ENCODE measurements at places on chromosomes 7 and 10. TPM values are rescaled to one million over a fixed set of nuclear protein-coding genes. Genes with fewer than 3 reads are reported as not detected.

GRCh38 chr10:2048337-2048973 is 311.1 kb upstream of the ADARB2 start:
- DNase-seq = no peak

DNA sequence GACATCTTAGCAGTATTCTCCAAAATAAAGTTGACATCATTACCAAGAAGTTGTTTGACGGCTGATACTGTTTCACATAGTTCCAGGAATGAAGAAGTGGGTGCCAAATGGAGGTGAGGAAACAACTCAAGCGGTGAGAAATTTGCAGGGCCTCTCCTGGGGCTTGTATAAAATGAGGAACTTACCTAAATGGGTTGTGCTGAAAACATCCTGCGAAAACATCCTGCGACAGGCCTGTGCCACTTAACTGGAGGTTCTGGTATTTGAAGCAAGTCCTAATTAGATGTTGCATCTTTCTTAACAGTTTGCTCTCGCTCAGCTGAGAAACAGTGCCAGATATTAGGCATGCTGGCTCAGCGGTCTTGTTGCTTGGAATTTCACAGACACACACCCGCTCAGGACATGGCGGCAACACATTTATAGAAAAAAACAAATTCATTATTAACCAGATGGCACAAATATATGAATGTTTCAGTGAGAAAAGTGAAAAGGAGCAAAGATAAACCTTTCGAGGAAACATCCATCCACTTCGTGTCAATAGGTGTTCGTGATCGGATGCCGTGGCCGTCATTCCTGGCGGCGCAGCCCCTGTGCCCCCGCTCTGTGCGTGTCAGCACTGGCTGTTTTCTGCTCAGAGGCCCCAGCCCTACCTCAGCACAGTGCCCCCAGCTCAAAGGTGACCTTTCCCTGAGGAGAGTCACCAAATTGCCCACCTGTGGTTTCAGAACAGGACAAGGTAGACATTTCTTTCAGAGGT is 48.1 kb downstream of the CDC123 start:
- DNase-seq = no peak

- peak; percentile 79 for DNase-seq
Measured at GRCh38 chr7:44309271-44310091, 15.9 kb downstream of the CAMK2B start.

DNA sequence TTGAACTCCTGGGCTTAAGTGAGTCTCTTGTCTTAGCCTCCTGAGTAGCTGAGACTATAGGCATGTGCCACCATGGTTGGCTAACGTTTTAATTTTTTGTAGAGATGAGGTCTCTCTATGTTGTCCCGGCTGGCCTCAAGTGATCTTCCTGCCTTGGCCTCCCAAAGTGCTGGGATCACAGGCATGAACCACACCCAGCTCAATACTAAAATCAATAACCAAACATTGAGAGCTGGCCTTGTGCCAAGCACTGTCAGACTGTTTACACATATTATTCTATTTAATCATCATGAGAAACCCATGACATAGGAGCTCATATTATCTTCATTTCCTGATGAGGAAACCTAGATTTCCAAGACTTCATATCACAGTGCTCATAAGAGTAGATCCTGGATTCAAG is 251.2 kb downstream of the BAMBI start:
- DNase-seq = no peak

- DNase-seq = no peak
Measured at GRCh38 chr10:44966816-44967509, 7.4 kb downstream of the RASSF4 start.

DNA sequence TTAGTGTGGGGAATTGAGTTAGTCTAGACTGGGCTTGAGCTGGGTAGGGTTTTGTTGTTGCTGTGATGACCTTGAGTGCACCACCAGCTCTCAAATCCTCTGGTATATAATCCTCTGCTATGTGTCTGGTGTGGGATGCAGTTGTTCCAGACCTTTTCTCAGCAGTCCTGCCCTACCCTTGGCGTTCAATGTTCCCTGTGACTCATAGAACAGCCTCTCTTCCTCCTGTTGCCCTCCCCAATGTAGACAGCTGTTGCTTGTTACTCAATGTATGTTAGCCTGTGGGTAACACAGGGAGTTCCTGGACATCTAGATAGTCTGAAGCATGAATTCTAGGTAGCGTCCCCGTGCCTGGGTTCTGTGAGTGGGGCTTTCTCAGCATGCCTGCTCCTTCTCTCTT is 19.8 kb downstream of the ACBD7 start:
- no peak for DNase-seq

GRCh38 chr10:132809232-132810140 is 23.5 kb upstream of the NKX6-2 start:
- no peak for DNase-seq

DNA sequence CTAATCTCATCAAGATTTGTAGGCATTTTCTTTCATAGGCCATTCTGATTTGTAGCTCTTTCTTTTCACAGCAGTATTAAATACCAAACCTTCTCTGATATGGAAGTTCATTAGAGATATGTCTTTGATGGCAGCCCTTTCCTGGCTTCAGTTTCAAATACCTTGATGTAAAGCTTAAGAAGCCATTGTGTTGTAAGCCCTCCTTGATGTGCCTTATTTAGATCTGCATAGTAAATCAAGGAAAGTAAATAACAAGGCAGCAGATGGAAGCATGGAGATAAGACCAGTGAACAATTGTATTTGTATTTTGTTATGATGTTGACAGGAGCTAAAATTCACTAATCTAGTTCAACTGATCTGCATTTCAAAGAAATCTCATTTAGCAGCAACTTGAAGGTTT is 234.9 kb upstream of the PPP1R3A start:
- no peak for DNase-seq

- no peak for DNase-seq
Measured at GRCh38 chr7:74405191-74405898, 48.4 kb upstream of the GTF2IRD1 start.

- DNase-seq = no peak
Measured at GRCh38 chr7:143233816-143234532, 12.1 kb downstream of the TAS2R40 start.

DNA sequence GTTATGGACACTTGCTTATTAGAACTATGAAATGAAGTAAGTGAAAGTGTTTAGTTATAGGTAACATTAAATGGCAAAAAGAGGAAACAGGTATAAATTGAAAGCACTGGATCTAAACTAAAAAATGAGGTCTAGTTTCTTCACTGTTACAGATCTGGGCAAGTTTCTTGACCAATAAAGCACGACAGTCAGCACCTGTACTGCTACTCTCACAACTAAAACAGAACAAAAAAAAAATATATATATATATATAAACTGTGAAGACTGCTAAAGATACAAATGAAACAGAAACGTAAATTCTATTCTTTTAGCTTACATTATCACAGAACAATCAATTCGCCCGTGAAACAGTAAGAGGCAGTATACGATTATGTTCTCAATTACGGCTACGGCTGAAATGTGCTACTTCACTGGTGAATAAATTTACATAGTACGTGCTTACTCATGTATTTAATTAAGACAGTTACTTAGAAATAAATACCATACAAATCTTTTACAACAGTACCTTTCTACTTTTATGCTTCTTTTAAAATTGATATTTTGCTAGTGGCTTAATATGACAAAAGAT is 4.2 kb downstream of the AHR start:
- DNase-seq = no peak

GRCh38 chr7:122803323-122803722 is 82.9 kb downstream of the CADPS2 start:
- DNase-seq = no peak

DNA sequence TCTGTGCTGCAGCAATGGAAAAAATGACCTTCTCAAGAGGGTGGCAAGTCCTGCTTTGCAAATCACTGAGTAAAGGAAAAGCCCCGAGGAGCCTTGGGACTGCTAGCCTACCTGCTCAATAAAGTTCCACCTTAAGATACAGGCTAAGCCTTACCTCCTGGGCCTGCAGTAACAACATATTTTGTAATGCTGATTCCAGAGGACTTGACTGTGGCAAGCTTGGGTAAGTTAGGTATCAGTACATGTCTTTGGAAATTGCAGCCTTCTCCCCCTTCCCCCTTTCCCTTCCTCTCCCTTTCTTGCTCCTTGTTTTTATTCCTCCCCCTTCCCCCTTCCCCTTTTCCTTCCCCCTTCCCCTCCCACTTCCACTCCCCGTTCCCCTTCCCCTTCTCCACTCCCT is 126.2 kb downstream of the SORCS3 start:
- DNase-seq = no peak

DNA sequence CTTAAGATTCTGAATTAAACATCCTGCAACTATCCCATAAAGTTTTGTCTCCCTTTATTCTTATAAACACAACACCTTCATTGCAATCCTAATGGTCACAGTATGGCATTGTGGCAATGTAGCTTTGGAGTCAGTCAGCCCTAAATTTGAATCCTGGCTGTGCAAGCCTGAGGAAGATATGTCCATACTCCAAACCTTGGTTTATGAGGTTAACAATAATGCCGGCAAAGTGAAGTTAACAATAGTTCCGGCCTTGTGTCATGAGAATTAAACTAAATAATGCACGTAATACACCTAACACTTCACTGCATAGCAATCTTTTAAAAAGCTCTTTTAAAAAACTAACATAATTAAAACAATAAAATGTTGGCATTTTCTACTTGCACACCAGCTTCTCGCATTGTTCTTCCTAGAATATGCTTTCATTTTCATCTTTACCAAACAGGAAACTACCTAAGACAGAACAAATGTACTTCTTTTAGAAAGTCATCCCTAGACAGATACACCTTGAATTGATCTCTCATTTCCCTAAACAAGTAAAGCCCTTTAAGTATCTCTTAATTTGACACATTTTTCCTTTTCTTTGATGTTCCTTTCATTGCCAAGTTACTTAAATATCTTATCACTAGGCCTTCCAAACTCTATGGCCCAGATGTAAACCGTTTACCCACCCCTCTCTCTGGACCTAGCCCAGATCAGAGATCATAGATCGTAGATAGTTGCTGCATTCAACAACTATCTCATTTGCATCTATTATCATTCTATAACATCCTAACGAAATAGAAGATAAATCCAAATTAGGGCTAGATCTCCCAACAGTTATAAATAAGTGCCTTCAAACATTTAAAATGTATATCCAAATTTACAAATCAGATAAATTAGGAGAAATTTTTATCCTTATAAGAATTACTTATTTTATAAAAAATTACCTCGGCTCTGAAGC is 66.7 kb downstream of the CREB3L2 start:
- DNase-seq = no peak

GRCh38 chr7:129197771-129198170 is 9.3 kb downstream of the SMO start:
- DNase-seq = no peak

DNA sequence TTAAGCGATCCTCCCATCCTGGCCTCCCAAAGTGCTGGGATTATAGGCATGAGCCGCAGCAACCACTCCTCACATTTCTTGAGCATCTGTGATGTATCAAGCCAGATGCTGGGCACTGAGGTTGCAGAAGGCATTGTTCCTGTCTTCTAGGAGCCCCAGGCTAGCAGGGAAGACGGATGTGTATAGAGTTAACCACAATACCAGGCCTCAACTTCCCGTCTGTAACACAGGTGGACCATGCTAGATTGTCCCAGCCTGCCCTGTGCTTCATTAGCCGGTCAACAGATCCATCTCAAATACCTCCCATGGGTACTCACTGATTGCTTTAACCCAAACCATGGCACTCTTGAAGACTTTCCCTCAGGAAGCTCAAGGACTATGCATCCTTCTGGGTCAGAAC is 1.8 kb upstream of the CLDN4 start:
- DNase-seq = no peak

DNA sequence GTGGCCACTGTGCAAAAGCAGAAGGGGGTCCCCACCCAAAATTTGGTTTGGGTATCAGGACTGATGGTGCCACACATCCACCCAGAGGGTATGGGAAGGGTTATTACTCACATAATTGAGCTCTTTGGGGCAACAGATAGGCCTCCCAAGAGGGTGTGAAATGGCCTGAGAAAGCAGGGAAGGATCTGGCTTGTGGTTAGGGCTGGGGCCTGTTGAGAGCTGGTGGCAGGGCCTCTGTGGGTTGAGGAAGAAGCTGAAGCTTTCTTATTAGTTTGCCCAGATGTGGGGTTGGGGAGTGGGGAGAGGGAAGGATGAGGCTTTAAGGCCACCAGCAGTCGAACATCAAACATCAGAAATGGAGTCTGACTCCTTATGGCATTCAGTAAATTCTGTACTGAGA is 18.3 kb upstream of the MKI67 start:
- no peak for DNase-seq

GRCh38 chr7:133797818-133798520 is 329.2 kb upstream of the LRGUK start:
- DNase-seq = no peak

GRCh38 chr10:43229208-43230061 is 37.4 kb downstream of the RASGEF1A start:
- peak; percentile 26 for DNase-seq

- no peak for DNase-seq
Measured at GRCh38 chr7:131578602-131579001, 22.2 kb upstream of the PODXL start.

GRCh38 chr10:129961157-129961701 is 2.8 kb downstream of the EBF3 start:
- no peak for DNase-seq

PRKCQ gene
- 0.34 TPM for total RNA-seq

NPC1L1 gene
- 0.10 TPM for total RNA-seq

ASAH2 gene
- 3.5 TPM for total RNA-seq

DYNC1I1 gene
- total RNA-seq = 23.6 TPM

LRMDA gene
- total RNA-seq = 57.8 TPM

OR2A12 gene
- total RNA-seq = not detected

KDM7A gene
- 12.7 TPM for total RNA-seq

SPDYE2 gene
- not detected for total RNA-seq

CALN1 gene
- not detected for total RNA-seq

CTAGE8 gene
- 0.24 TPM for total RNA-seq

PIK3AP1 gene
- 10.5 TPM for total RNA-seq

VGF gene
- not detected for total RNA-seq

ADARB2 gene
- not detected for total RNA-seq

PTF1A gene
- total RNA-seq = not detected

All from left cardiac atrium (tissue), 4 donors.